Activated T-cell treated with anti-CD3 and anti-CD28 coated beads, Interleukin-2, amount 50 U/mL, for 48 hours (primary cell): ENCODE measurements at places on chromosomes 16 and 17.
A peak's percentile ranks its signal among the peaks of the same experiment; 100 is the strongest.

DNA sequence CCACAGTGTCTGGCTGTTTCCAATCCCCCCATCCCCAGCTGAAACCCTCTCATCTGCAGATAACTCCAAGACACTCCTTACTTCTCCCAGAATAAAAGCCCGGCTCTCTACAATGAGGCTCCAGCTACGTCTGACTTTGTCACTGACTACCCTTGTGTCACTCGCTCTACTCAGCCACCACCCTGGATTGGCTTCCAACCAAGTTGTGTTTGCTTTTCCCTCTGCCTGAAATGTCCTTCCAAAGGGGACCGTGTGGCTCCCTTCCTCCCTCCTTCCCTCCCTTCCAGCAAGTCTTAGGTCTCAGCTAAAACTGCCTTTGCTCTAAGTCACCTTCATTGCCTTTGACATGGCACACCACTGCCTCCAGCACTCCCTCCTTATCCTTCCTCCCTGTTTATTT is 42.8 kb downstream of the CDH1 start:
- no peak for DNase-seq

- no peak for DNase-seq
These were observed 401 bp downstream of the NXN start for GRCh38 chr17:979212-979538.

GRCh38 chr17:8504460-8505207 is 69.0 kb downstream of the NDEL1 start:
- no peak for DNase-seq

- no peak for DNase-seq
These were observed 380.6 kb downstream of the RBFOX1 start for GRCh38 chr16:7713244-7713643.

- DNase-seq = no peak
These were observed at the start of gene CCL17 for GRCh38 chr16:57403965-57404817. Gene CCL17, plus strand, starts transcription at chr16:57404767. Its CDS starts 9,166 bp downstream, at chr16:57413933.

- no peak for DNase-seq
These were observed 17.7 kb downstream of the CDIP1 start for GRCh38 chr16:4520913-4521312.

DNA sequence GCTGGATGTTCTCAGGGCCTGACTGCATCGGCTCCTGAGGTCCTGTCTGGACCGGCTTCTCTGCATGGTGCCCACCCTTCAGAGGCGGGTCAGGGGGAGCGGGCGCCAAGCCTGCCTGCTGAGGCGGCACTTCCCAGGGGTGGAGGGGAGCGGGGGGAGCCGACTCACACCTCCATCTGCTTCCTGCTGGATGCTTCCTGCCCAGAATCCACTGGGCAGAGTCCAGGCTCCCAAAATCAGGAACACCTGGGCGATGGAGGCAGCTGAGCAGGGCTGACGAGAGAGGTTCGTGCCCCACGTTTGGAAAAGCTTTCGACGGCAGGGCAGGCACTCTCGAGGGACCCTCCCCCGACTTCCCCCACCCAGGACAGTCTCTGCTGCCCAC is 42.2 kb downstream of the TIMM22 start:
- no peak for DNase-seq

DNA sequence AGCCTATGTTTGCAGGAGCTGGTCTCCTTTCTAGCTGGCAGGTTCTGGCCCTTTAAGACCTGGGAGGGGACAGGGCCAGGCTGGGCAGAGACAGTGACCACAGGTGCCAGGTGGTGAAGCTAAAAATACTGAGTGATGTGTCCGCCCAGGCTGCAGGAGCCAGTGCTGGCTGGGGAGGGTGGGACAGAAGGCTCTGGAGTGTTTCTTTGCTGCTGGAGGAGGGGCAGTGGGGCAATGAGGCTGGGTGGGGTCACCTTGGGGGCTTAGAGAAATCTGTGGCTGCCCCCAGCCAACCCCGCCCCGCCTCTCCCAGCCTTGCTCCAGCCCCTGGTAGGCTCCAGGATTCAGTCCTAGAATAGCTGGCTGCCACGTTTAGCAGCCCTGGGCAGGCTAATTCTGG is 30.4 kb upstream of the SBK1 start:
- DNase-seq = no peak

DNA sequence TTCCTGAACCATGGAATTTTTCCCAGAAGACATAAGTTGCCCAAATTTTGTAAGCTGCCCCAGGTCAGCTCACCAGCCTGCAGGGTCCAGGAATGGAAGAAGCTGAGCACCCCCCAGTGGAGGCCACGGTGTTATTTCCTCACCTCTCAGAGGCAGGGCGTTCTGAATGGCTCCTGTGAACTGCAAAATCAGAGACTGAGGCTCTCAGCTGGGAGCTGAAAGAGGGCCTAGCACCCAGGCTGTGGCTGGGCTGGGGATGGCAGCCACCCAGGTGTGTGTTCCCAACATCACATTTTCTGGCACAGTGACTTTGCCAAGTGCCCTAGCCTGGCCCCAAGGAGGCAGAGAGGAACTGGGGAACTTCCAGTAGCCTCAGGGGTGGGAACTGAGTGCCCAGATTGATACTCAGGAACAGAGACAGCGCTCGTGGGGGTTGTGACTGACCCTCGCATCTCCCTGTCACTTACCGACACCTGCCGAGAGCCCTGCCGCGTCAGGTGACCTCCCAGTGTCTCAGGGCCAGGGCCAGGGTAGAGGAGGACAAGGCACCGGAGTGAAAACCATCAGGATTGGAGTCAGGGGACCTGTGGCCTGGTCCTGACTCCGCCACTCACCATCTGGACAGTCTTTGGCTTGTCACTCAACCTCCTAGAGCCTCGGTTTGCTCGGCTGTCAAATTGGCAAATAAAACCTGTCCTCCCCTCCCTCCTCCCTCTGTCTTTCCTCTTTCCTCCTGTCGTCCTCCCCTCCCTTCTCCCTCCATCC is 11.3 kb downstream of the CACNG4 start:
- DNase-seq = no peak

DNA sequence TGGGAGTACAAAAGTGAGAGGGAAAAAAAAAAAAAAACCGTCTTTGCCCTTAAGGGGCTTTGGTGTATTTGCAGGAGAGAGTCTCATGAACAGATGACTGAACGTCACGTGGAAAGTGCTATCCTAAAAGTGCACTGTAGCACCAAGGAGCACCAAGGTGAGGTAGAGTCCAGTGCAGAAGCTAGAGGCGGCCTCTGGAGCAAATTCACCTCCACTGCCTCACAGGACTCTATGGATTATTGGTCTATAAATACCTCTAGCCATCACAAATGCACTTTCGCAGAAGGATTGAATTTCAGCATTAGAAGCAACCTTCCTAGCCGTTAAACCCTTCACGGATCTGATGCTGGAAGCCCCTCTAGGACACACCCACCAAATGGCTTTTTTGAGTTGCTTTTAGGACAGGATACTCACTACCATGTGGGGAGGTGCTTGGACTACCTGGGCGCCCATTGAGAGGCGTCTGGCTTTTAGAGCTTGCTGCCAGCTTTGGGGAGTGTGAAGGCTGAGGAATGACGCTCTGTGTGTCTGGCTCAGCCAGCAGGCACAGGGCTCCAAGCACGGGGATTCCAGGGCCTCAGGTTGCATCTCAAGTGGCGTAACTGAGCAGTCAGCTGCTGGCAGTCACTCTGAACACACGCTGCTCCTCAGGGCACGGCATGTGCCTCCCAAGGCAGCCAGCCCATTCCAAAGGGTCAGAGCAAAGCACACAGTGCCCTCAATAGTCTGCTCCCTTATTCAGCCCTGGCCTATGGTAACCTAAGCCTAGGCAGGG is 52.7 kb downstream of the CDRT4 start:
- DNase-seq = no peak

- DNase-seq = peak; percentile 74
These were observed at the start of gene HBQ1 for GRCh38 chr16:180101-180675. Gene HBQ1, plus strand, starts transcription at chr16:180459. Its CDS starts 28 bp downstream, at chr16:180487.

- no peak for DNase-seq
These were observed at the start of gene DPEP1 for GRCh38 chr16:89613231-89613953. Gene DPEP1, plus strand, starts transcription at chr16:89613642. Its CDS starts 16,769 bp downstream, at chr16:89630411.

GRCh38 chr17:1091900-1092299 is 87.9 kb downstream of the ABR start:
- DNase-seq = no peak

GRCh38 chr17:39125143-39125875 is 26.1 kb downstream of the PLXDC1 start:
- DNase-seq = no peak

DNA sequence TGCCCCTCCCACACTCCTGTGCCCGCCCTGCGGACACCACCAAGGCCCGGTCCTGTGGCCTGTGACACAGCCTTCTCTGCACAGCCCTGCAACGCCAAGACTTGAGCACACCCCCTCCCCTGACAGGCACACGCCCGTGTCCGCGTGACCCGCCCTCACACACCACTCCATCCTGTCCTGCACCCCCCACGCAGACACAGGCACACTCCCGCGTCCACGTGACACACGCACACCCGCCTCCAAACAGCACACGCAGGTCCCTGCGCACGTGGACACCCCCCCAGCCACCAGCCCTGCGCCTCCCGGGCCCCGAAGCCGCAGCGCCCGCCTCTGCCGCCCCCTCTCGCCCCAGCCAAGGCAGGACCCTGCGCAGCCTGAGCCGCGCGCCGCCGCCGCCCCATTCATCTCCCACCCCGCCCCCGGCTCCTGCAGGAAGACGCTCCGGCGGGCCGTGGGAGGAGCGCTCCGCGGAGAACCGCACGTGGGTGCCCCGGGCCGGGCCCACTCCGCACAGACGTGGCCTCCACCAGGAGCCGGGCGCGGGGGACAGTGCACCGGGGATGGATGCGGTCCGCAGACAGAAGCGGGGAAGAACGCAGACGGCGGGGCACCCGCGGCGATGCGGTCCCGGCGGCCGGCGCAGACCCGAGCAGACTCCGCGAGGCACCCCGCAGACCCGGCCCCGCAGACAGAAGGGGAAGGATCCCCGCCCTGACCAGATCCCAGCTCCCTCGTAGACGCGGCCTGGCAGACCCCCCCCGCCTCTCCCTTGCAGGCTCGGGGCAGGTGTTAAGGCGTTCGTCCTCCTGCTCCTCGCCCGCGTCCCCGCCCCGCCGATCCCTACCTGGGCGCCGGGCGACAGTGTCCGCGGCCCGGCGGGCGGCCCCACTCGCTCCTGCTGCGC is 506 bp downstream of the CAMKK1 start:
- DNase-seq = peak; percentile 74
